Psoas muscle (tissue), 8 donors: ENCODE measurements at places on chromosomes 2 and 18. TPM values are rescaled to one million over a fixed set of nuclear protein-coding genes. Genes with fewer than 3 reads are reported as not detected.

Gene MAP2
- 1.4 TPM for polyA plus RNA-seq

Gene C2orf66
- not detected for polyA plus RNA-seq

Gene LAMA3
- 2.7 TPM for polyA plus RNA-seq

Gene GPR35
- polyA plus RNA-seq, result 0.89 TPM

Gene ANKRD30BL
- not detected for polyA plus RNA-seq

Gene ANKRD29
- polyA plus RNA-seq, result 1.3 TPM

Gene GPR75
- 1.9 TPM for polyA plus RNA-seq

DNA sequence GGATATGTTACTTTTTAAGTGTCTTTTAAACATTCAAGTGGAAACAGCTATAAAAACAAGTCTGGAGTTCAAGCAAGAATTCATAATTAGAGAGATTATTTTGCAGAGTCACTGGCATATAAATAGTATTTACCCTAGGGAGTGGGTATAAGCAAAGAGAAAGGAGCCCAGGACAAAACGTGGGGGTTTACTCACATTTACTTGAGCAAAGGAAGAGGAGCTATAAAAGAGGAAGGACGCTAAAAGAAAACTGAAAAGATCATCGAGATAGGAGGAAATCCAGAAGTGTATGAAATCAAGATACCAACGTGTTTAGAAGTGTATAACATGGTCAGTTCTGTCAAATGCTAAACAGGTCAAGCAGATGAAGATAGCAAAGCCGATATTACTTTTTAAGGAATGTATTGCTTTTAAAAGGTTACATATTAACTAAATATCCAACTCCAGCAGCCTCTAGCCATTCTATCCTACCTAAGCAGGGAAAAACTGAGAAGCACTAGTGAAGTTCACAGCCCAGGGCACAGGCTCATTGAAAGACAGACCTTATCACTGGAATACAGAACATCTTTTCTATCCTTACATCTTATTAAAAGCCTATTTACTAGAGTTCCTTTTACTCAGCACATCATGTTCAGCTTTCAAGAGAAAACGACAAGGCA, 8.6 kb downstream of the KANSL1L start:
- H3K4me1 ChIP-seq, result peaks cover 49% of the 10 kb centered on the region
- no peak for DNase-seq
- H3K27me3 ChIP-seq, result no peaks in the 10 kb centered on the region
- peak overlapping the region; percentile 8 for H3K4me3 ChIP-seq
- H3K27ac ChIP-seq, result peak overlapping the region; percentile 30

DNA sequence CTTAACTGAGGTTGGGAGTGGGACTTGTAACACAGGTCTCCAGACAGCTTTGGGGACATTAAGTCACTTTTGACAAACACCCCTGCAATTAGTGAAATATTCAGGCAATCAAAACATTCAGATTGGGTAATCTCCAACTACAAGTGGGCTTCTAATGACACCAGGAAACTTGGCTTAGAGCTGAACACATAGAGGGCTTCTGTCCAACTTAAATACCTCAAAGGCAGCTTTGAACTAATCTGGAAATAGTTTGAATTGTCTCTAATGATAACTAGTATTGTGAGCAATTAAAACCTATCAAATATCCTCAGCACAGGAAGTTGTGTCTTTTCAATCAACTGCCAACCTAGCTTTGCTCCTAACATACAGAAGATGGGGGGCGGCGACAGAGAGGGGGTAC, 5.1 kb upstream of the ASPRV1 start:
- H3K27ac ChIP-seq, result no peak overlapping the region
- no peaks in the 10 kb centered on the region for H3K27me3 ChIP-seq

GRCh38 chr18:37334631-37335408, 230.8 kb downstream of the CELF4 start:
- H3K27ac ChIP-seq, result no peak overlapping the region
- no peak for DNase-seq
- no peaks in the 10 kb centered on the region for H3K4me1 ChIP-seq
- no peaks in the 10 kb centered on the region for H3K36me3 ChIP-seq
- peaks cover 2% of the 10 kb centered on the region for H3K27me3 ChIP-seq
- H3K4me3 ChIP-seq, result no peak overlapping the region

DNA sequence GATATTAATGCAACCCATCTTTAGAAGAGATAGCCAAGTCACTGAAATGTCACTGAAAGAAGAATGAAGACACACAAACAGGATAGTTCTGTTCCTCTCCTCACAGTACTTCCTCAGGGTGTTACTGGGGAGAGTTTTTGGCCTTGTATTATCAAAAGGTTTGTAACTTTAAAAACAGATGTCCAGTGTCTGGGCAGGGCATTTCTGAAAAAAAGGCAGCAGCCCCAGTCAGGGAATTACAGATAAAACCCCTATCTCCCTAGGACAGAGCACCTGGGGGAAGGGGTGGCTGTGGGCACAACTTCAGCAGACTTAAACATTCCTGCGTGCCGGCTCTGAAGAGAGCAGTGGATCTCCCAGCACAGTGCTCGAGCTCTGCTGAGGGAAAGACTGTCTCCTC, 30.8 kb downstream of the LANCL1 start:
- no peak overlapping the region for H3K4me3 ChIP-seq
- H3K4me1 ChIP-seq, result peaks cover 4% of the 10 kb centered on the region
- H3K27me3 ChIP-seq, result no peaks in the 10 kb centered on the region
- no peak for DNase-seq
- H3K36me3 ChIP-seq, result no peaks in the 10 kb centered on the region
- H3K27ac ChIP-seq, result no peak overlapping the region

DNA sequence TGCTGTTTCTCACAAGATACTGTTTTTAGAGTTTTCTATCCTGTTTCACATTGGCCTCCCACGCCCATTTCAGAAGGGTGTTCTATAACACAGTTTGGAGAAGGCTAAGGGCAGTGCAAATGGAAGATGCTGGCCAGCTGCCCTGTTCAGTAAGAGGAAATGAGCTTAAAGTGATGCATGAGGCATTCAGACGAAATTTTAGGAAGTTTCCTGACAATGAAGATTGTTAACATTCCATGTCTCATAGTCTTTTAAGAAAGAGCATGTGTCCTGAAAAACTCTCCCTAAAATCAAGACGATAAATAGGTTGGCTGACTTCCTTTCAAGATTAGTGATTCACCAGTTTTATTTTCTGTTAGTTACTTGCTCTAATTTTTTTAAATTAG, 484.2 kb upstream of the NRP2 start:
- no peaks in the 10 kb centered on the region for H3K27me3 ChIP-seq
- no peaks in the 10 kb centered on the region for H3K36me3 ChIP-seq
- no peak for DNase-seq
- H3K4me3 ChIP-seq, result no peak overlapping the region
- H3K27ac ChIP-seq, result no peak overlapping the region

DNA sequence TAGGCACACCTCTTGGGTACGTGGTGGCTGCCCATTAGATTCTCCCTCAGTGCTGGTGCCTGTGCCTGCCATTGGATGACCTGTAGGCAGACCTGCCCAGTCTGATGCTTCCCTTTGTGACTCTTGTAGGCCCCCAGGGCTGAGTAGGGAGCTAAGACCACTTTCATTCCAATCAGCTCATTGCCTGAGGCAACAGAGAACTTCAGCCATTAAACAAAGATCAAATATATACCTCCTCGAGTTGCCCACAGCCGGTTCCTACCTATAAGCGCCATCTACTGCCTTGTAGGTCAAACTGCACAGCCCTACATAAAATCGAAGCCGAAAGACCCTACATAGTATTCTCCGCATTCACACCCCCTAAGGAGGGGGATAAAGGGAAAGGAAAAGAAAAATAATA, 184.6 kb downstream of the ETAA1 start:
- H3K27ac ChIP-seq, result no peak overlapping the region
- no peak overlapping the region for H3K4me3 ChIP-seq
- H3K36me3 ChIP-seq, result no peaks in the 10 kb centered on the region

DNA sequence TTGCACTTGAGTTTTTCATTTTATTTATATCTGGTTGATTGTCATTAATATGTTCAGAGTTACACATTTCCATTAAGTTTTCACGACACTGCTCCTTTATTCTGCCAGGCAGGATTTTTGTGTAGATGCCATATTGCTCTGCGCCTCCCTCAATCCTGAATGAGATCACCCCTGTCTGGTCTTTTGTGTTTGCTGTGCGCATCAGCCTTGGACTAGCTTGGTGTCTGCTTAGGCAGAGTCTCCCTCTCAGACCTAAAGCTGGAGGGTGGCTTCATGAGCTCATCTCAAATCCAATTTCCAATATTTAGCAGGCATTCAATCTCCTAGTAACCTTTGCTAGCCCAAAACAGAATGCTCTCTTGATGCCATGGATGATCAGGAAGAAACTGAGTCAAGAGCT, 137.4 kb downstream of the SMAD7 start:
- no peaks in the 10 kb centered on the region for H3K27me3 ChIP-seq
- DNase-seq, result no peak
- H3K36me3 ChIP-seq, result no peaks in the 10 kb centered on the region

GRCh38 chr2:128420131-128420530, 101.5 kb upstream of the HS6ST1 start:
- H3K4me3 ChIP-seq, result no peak overlapping the region
- H3K4me1 ChIP-seq, result no peaks in the 10 kb centered on the region
- H3K27me3 ChIP-seq, result no peaks in the 10 kb centered on the region
- H3K36me3 ChIP-seq, result no peaks in the 10 kb centered on the region

- no peak for DNase-seq
- H3K4me1 ChIP-seq, result peaks cover 11% of the 10 kb centered on the region
- H3K27me3 ChIP-seq, result no peaks in the 10 kb centered on the region
- no peak overlapping the region for H3K27ac ChIP-seq
These were observed 184.4 kb downstream of the KCNS3 start for GRCh38 chr2:18062892-18063291.
